ENCODE measurements at places on chromosomes 12 and 14.
A peak's percentile ranks its signal among the peaks of the same experiment; 100 is the strongest.

- DNase-seq, result no peak
Observed at GRCh38 chr14:100440758-100441203, 117.6 kb downstream of the SLC25A47 start.

DNA sequence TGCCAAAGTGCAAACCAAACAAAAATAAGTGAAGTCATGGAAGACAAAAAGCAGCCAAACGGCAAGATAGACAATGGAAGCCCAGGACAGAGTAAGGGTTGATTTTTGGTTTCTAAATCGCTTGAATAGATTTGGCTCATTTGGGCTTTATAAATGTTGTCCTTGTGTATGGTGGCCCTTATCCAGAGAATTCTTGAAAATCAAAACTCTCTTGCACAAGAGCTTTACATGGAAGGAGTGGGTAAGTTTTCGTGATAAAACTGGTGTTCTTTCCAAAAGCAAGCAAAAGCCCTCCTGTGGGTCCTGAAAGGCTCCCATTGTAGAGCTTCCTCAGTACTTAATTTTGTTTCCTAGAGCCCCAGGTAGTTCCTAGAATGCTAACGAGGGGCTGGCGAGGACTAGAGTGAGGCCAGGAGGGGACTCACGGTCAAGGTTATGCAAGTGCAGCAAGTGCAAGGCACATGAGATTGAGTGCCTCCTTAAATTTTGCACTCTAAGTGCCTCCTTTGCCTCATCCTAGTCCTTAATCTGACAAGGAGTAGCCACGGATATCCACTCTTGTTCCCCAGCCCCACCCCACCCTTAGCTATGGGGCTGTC, 4.1 kb downstream of the SIX6 start:
- DNase-seq, result no peak

GRCh38 chr12:2957816-2958431, 1.3 kb upstream of the TEAD4 start:
- no peak for DNase-seq

DNA sequence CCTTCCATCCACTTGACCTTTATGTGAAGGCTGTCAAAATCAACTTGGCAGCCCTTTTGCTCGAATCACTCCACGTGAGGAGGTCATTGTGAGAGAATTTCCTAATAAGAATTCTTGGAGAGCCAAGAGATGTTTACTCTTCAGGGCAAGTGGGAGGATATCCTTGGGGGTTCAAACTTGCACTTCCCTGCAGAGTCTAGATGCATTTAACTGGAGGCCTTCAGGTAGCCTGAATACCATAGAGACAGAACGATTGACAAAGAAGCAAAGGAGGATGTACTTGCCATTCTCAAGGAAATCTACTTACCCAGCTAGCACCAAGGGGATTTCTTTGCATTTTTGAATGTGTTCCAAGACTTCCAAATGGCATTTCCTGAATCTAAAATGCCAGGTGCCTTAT, 1702.6 kb upstream of the FLRT2 start:
- no peak for DNase-seq

DNA sequence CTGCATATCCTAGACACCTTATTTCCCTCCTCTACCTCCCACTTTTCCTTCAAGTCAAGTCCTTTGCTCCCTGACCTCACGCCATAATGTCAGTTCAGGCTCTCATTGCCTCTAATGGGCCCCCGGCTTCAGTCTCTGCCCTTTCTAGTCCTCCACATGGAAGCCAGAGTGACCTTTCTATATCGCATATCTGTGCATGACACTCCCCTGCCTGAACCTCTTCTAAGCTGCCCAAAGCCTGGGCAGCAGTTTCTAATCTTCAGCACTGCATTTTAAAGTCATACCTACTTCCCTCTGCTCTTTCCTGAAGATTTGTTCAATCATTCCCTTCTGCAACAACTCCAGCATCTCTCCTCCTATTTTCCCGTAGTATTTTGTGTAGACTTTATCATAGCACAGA, 45.5 kb downstream of the ESR2 start:
- no peak for DNase-seq

DNA sequence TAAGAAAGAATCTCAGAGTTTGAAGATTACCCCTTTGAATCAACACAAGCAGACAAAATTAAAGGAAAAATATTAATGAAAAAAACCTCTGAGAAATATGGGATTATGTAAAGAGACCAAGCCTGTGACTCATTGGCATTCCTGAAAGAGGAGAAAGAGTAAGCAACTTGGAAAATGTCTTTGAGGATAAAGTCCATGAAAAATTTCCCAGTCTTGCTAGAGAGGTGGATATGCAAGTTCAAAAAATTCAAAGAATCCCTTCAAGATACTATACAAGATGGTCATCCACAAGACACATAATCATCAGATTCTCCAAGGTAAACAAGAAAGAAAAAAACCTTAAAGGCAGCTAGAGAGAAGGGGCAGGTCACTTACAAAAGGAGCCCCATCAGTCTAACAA, 13.3 kb downstream of the SLCO1B1 start:
- no peak for DNase-seq

DNA sequence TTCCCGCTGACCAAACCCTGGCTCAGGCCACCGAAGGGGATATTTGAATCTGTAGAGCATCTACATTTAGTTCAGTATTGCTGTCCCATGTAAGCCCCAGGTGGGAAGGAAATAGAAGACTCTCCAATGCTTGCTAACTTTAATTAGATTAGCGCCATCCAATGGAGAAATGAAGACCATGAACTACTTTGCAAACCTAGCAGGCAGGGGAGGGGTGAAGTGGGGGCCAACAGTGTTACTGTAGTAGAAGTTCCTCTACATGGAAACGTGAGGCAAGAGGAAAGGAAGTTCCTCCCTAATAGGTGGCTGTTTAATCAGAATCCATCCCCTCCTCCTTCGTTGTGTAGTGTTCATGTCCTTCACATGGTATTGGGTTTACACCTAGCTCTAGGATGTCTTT, 9.3 kb upstream of the DENND5B start:
- DNase-seq, result no peak

GRCh38 chr12:6231359-6232268, 31.4 kb downstream of the CD9 start:
- no peak for DNase-seq

DNA sequence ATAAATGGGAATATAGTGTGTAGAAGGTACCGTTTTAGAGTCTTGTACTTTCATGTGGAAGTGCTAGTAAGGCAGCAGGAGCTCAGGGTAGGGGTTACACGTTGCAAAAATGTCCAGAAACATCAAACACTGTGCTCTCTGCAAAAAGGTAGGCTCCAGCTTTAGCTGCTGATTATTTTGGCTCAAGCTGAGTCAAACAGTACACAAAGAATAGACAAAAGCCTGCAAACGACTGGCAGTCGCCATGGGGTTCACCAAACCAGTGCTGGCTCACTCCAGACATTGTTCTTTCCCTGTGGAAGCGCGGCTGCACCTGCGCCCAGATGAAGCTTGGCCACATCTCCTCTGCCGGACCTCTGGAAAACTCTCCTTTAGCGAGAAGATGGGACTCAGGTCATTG, 45.3 kb upstream of the NAA30 start:
- no peak for DNase-seq

GRCh38 chr14:97603201-97603600, 806.0 kb downstream of the VRK1 start:
- no peak for DNase-seq

DNA sequence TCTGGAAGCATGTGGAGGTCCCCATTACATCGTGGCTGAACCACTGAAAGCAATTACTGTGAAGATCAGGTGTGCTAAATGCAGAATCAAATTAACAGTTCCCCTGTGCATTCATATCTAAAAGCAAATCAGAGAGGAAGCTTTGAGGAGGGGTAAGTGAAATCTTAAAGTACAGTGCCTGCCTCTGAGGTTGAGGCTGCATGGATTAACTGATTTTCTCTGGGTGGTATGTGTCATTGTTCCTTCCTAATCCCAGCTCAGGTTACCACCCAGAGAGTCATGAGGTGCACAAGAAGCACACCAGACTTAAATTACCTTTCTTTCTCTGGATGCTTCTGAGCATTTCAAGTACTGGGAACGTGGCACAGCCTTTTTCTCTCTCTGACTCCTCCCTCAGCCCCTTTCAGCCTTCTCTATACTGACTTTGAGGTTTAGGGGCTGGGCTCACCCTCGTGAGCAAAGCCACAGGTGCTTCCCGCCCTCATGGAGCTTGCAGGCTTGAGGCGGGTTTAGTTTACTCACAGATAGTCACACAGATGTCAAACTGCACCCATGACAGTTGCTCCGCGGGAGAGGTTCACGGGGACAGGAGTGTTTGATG, 237.6 kb upstream of the CRY1 start:
- no peak for DNase-seq

- DNase-seq, result no peak
Observed at GRCh38 chr12:94405413-94406116, 54.1 kb downstream of the CEP83 start.

GRCh38 chr12:62250671-62251608, 9.3 kb upstream of the USP15 start:
- no peak for DNase-seq

DNA sequence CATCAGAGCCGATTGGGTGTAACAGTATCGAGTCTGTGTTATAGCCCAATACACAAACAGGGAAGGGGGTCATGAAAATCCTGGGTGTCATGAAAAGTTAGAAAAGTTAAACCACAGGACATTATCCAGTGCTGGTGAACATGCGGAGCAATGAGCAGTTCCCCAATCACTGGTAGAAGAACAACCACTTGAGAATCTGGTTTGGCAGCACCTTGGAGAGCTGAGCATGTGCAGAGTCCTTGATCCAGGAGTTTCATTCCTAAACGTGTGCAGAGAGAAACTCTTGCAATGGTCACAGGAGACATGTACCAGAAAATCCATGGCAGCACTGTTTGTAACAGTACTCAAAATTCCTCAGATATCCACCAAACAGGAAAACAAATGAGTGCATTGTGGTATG, 23.0 kb upstream of the JDP2 start:
- peak; percentile 18 for DNase-seq

- DNase-seq, result no peak
Observed at GRCh38 chr12:133058203-133059113, 21.1 kb downstream of the ZNF84 start.

- no peak for DNase-seq
Observed at GRCh38 chr12:8037046-8037663, 4.6 kb downstream of the FOXJ2 start.
